ENCODE measurements at places on chromosomes 7 and 10.

- DNase-seq = no peak
Measured at GRCh38 chr10:86210416-86210815, 156.2 kb downstream of the GRID1 start.

GRCh38 chr7:30202671-30203070, 67.9 kb downstream of the MTURN start:
- DNase-seq = no peak

GRCh38 chr7:145862212-145862611, 254.4 kb upstream of the CNTNAP2 start:
- no peak for DNase-seq

DNA sequence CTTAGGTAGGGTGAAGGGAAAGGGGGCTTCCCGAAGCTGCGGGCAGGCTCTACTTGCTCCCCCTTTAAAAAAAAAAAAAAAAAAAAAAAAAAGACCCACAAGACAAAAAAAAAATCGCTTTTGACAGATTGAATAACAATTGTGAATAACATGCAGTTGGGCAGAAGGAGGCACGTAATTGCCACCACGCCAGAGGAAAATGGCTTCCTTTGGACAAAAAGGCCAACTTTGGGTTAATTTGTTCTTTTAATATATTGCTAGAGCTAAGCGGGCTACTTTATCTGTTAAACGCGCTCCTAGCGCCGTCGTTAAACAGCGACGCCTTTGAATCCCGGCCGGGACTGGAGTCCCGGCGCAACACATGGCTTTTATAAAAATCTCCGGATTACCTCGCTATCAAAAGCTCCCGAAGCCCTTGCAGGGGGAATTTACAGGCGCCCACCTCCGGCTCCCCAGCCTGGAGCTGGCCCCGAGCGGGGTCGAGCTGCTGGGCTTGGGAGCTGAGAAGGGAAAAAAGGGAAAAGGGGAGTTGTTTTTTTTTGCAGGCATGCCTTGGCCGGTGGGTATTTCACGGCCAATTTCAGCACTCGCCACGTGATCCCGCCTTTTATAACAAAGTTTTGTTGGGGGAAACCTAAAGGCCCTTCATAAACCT, 1.2 kb downstream of the HOXA11 start:
- no peak for DNase-seq

DNA sequence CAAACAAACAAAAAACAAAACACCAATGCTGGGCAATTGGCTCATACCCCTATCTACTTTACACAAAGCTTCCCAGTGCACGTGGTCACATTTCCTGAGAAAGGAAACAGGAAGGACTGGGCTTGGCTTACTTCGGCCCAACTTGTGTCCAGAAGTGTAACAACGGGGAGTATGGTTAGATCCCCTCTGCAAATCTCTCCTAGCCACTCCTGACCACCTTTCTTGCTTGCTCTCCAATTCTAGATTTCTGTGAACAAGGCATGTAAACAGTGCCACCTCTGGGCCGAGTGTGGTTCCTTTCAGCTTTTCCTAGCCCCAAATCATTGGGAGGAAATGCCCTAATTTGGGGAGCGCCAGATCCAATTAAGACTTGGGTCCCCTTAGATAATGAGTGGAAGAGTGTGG, 21.0 kb upstream of the FRAT2 start:
- peak; percentile 52 for DNase-seq

GRCh38 chr7:156892081-156892800, 742 bp downstream of the LMBR1 start:
- peak; percentile 66 for DNase-seq

DNA sequence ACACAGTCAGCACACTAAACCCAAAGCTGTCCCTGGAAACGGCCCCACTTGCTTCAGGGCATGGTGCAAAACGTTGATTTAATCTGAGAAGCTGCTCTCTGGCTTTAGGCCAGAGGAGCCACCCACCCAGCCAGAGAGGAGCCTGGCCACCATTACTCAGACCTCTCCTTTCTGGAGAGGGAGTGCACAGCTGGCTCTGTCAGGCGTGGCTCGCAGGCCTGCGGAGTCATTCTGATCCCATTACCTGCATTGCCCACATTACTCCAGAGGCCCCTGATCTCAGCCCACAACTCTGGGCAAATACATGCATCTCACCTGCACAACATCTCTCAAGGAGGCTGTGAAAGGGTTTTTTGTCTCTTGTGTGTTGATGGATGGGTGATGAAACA, 370.0 kb upstream of the IGFBP3 start:
- DNase-seq = no peak

GRCh38 chr10:121525251-121526134, 72.8 kb downstream of the FGFR2 start:
- no peak for DNase-seq

DNA sequence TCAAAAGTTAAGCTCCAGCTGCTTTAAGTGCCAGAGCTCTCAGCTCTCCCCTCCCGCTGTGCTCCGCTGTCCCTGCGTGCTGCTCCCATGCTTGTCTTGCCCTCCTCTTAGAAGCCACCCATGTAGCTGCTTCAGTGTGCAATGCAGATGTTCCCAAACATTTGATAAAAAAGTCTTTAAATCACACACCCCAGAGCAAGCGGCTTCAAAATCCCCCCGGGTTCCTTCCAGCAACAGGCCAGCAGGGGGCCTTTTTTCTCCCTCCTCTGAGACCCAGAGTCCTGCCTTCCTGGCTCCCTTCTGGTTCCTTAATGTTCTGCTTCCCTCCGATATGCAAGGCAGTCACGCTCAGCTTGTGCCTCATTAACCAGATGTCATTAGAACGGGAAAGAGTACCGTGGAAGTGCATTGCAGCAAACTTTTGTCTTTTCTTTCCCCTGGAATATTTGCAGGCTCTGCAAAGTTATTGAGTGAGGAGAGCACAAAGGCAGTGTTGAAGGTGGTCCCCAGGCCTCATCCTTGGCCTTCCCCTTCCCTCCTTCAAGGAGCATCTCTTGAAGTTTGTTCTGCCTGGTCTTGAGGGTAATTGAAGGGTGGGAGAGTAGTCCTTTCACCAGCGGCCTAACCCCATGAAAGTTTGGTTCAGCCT, 25.5 kb downstream of the LDB3 start:
- DNase-seq = peak; percentile 78

DNA sequence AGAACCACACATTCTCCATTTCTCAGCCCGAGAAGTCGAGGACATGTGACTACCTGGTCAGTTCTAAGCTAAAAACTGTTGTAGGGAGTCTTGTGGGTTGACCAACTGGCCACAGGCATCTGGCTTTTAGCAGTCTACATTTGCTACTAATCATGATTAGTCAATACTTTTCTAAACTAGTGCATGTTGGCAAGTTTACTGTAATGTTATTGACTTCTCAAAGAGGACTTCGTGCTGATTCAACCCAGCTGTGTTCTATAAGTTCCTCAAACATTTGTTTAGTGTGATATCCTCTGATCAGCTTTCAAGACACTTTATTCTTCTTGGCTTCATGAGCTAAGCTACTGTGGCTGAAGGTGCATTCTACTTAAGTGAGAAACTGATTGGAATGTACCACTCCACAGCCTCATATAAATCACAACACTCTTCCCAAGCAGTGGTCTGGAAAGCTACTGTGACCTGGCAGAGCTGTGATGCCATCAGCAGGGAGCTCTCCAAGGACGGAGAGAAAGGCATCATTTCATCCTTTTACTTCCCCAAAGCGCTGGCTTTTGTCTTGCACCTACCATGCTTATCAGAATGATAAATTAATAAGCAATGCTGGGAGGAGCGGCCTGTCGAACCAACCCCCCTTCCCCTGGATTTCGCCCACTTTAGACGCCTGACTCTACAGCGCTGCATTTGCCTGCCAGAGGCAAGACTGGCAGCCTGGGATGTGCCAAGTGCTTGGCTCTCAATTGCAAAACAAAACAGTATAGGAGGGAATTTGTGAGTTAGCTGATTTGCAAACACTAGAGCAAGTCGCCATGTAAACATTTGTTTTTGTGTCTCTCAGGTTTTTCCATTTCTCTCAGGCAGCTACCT, 206.7 kb upstream of the PLXNA4 start:
- no peak for DNase-seq

DNA sequence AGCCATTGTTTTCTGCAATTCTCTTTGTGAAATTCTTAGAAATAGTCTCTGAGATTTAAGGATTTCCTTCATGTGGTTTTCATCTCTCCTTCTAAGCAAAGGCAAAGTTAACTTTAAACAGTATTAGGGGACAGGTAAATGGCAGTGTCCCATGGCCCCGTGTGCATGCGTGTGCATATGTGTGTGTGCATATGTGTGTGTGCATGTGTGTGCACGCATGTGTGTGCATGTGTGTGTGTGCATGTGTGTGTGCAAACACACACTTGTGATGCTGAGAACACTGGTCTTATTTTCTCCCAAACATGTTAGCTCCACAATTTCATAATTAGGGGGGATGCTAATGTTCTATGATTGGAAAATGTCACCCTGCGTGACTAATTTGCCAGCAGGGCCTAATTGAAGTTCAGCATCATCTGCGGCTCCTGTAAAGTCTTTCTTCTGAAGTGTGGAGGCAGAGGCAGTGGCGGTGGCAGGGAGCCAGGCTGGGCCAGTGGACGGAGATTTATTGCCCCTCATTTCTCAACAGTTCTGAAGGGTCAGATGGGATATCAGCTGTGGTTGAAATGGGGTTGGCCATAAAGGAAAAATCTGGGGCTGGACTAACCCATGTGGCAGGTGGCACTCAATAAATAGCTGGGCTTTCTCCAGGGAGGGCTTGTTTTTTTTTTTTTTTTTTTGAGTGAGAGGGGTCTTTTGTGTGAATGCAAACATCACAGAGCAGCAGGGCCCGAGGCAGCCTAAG, 289.3 kb upstream of the PODXL start:
- no peak for DNase-seq

GRCh38 chr10:79422178-79422892, 23.1 kb downstream of the ZCCHC24 start:
- no peak for DNase-seq
